ENCODE measurements at places on chromosomes 2 and 18.

DNA sequence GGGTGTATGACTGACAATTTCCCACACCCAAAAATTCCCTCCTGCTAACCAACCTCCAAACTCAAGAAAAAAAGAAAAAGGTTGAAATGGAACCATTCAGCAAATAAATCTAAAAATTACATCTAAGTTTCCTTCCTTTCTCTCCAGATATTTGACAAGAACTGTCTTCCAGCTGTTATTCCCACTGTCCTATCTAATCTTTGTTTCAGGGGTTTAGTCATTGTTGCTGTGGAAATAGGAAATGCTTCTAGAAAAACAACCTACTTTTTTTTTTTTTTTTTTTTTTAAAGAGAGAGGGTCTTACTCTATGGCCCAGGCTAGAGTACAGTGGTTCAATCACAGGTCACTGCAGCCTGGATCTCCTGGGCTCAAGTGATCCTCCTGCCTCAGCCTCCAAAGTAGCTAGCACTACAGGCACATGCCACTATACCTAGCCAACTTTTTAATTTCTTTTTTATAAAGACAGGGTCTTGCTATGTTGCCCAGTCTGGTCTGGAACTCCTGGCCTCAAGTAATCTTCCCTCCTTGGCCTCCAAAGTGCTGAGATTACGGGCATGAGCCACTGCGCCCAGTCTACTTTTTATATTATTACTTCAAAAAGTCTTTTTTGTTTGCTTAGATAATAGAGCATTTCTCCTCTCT, 88.1 kb downstream of the ITSN2 start:
- DNase-seq, result no peak

- no peak for DNase-seq
Measured at GRCh38 chr2:232520489-232520888, 301 bp downstream of the PRSS56 start.

DNA sequence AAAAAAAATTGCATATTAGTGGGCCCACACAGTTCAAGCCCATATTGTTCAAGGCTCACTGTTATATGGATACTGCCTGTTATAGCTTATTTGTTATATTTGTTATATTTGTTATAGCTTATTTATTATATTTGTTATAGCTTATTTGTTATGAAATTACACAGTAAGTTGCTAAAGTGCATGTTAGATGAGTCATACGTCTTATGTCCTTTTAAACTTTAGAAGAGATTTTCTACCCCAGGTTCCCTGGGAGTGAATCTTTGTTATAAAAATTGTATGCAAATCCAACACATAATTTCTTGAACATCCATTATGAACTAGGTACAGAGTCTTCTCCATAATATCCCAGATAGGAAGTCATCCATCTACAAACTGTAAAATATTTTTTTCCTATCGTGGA, 22.1 kb downstream of the HTR2B start:
- no peak for DNase-seq

DNA sequence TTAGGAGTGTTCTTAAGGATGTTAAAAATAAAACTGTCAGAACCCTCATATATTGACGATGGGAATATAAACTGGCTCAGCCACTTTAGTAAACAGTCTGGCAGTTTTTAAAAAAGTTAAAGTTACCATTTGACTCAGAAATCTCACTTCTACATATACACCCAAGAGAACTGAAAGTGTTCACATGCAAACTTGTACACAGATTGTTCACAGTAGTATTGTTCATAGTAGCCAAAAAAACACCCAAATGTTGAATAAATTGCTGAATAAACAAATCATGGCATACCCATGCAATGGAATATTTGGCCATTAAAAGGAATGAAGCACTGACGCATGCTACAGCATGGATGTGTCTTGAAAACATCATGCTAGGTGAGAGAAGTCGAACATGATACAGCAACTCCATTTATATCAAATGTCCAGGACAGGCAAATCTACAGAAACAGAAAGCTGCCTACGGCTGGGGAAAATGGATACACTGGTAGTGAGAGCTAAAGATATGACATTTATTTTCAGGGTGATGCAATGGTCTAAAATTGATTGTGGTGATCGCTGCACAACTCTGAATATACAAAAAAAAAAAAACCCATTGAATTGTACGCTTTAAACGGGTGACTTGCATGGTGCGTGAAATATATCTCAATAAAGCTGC, 10.1 kb downstream of the RPL31 start:
- no peak for DNase-seq

DNA sequence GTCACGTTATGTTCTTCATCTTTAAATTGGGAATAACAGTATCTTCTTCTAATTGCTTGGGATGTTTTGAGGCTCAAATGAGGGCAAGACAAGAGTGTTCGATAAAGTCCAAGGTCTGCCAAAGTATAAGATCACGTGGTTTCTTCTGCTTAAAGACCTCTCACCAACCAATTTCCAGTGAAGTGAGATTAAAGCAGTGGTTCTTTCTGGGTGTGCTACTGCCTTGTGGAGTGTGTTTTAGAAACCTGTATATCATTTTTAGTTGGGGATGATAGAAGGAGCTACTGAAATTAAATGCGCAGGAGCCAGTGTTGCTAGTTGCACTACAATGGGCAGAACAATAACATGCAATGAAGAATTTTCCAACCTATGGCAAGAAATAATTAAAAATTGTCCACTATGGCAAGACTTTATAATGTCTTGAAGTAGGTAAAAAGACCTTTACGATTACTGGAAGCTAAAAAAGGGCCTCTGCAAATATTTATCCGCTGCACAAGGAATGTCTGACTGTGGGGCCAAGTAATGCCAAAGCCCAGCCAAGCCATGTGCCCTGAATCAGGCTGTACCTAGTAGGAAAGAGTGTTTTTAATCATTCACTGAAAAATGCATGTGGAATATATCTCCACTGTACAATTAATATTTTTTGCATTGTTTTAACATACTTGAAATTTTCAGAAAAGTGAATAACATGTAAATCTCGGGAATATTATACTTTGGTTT, 244.5 kb upstream of the REG3G start:
- DNase-seq, result no peak

DNA sequence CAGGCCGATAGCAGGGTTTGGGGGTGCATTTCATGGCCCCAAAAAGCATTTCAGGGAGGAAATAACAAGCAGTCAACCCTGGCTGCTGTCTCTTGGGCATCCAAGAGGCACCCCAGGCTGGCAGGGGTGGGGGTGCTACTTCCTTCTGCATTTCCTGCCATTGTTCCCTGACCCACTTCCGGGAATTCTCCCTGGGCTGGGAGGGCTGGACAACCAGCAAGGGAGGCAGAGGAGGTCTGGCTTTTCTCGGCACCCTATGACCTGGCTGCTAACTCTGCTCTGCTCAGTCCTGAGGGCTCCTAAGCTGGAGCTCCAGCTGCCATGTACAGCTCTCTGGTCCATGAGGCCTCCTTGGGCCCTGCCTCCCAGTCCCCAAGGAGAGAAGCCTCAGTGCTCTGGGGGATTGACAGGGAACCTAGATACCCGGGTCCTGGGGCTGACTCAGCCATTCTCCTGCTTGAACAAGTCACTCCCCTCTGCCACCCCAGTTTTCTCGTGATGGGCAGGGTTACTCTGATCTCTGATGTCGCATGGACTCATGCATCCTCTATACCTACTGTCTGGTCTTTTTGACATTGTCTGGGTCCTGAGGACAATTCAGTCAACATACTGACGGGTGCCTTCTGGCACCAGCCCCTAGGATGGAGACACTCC, 47.2 kb downstream of the DYSF start:
- no peak for DNase-seq

DNA sequence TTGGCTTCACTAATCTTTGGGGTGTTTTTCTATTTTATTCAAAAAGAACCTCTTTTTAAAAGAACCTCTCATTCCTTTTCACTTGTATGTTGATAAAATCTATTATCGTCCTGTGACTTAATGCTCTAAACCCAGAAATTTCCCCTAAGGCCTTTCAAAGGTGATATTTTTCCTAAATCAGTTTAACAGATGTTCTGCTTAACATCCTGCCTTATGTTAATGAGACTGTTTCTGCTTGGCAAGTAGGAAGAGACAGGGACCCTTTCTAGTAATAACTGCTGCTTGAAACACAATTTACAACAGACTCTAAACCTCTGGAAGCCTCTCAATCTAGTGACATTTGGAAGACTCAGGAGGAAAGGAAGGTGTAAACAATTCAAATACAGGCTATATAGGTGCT, 128.8 kb downstream of the KCNJ3 start:
- no peak for DNase-seq

DNA sequence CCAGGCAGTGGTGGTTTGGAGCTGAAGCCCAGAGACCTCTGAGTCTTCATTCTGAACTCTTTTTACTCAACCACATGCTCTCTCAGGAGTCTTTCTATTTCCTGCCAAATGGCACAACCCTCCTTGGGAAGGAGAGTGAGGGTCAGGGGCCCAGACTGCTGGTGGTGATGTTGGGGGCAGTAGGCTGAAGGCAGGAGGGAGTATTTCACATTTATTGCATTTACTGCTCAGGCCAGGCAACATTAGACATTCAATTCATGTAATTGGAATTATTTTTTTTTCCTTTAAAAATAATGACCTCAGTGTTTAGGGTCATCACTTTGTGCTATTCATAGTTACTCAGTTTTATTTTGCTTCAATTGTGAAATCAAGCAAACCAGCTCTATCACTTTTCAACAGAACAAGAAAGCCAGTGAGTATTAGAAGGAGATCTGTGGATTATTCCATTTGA, 311.3 kb upstream of the NT5C1B start:
- DNase-seq, result no peak

- DNase-seq, result no peak
Measured at GRCh38 chr2:240300261-240300821, 135.1 kb upstream of the GPC1 start.

GRCh38 chr18:4016391-4017049, 438.6 kb downstream of the DLGAP1 start:
- DNase-seq, result no peak

GRCh38 chr18:50653402-50654093, 93.7 kb downstream of the MAPK4 start:
- no peak for DNase-seq

- peak; percentile 32 for DNase-seq
Measured at GRCh38 chr2:119223521-119224390, at the start of gene STEAP3. Gene STEAP3, plus strand, starts transcription at chr2:119223834. Its CDS starts 7,179 bp downstream, at chr2:119231013.

GRCh38 chr18:63617049-63617914, 26.8 kb downstream of the SERPINB4 start:
- DNase-seq, result no peak

DNA sequence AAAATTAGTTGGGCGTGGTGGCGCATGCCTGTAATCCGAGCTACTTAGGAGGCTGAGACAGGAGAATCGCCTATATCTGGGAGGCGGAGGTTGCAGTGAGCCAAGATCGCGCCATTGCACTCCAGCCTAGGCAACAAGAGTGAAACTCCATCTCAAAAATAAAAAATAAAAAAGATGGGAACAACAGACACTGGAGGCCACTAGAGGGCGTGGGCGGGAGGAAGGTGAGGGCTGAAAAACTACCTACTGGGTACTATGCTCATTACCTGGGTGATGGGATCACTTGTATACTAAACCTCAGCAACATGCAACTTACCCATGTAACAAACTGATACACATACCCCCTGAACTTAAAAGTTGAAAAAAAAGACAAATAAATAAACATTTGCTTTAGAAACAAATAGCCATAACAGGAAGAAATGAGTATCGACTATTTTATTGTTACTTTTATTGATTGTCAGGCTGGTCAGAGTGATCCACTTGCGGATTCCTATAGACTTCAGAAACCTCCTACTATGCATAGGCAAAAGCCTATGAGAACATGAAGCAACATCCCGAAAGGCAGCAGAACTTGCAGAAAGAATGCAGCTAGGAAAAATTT, 61.0 kb downstream of the TMEM163 start:
- DNase-seq, result no peak

DNA sequence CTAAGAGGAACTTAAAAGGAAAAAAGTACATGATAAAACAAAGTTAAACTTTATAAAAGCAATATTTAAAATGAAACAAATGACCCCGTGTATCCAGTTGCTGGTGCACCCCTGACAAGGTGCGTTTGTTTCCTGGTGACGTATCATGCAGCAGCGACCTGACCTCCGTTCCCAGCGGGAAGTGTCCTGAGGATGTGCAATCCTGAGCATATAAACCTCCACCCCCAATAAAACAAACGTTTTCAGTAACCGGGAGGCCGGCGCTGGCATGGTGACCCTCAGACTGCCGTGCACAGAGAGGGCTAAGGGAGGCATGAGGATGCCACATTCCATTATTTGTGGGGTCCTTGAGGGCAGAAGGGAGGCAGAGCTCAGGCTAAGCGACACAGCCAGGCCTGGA, 14.8 kb downstream of the SLC66A2 start:
- DNase-seq, result no peak

- DNase-seq, result no peak
Measured at GRCh38 chr2:216622526-216622925, 10.7 kb upstream of the IGFBP2 start.

- no peak for DNase-seq
Measured at GRCh38 chr2:240741091-240741490, 49.4 kb downstream of the AQP12A start.

DNA sequence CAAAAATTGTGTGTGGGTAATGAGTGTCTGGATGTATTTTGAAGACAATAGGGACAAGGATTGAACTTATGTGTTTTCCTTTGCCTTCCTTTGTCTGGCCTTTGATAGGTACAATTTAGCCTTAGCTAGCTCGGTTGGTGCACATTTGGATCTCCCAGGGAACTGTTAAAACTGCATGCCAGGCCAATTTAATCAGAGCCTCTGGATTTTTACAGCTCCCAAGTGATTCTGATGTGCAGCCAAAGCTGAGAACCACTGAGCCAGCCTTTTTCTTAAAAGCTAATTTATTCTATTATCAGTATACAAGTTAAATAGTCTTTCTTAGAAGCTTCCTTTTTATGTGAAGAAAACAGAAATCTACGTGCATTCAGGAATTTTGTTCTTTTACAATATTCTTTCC, 25.0 kb downstream of the PLEK start:
- no peak for DNase-seq

- DNase-seq, result no peak
Measured at GRCh38 chr18:23107718-23108117, 27.6 kb upstream of the CABLES1 start.

DNA sequence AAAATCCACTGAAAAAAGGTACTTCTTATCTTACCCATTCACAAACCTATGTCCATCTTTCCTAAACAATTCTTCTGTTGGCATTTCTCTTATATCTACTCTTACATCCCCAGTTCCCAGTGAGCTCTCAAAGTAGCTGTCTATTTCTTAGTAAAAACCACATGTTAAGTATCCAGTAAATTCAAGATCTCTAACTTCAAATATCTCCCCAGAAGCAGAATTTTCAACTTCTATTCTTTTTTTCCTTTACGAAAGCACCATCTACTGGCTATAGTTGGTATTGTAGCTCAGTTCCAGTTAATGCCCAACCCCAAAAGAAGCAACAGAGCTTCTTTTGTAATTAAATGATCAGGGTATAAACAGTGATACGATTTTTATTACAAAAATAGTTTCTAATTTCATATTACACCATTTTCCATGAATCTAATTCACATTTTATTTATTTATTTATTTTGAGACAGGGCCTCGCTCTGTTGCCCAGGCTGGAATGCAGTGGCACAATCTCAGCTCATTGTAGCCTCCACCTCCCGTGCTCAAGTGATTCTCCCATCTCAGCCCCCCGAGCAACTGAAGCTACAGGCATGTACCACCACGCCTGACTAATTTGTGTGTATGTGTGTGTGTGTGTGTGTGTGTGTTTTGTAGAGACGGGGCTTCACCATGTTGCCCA, 28.5 kb downstream of the HRH4 start:
- peak; percentile 63 for DNase-seq

- no peak for DNase-seq
Measured at GRCh38 chr18:45252474-45252873, 362.8 kb upstream of the SLC14A2 start.

Measured in left kidney (tissue), 8 donors.